ENCODE measurements at places on chromosomes 7 and 10.

DNA sequence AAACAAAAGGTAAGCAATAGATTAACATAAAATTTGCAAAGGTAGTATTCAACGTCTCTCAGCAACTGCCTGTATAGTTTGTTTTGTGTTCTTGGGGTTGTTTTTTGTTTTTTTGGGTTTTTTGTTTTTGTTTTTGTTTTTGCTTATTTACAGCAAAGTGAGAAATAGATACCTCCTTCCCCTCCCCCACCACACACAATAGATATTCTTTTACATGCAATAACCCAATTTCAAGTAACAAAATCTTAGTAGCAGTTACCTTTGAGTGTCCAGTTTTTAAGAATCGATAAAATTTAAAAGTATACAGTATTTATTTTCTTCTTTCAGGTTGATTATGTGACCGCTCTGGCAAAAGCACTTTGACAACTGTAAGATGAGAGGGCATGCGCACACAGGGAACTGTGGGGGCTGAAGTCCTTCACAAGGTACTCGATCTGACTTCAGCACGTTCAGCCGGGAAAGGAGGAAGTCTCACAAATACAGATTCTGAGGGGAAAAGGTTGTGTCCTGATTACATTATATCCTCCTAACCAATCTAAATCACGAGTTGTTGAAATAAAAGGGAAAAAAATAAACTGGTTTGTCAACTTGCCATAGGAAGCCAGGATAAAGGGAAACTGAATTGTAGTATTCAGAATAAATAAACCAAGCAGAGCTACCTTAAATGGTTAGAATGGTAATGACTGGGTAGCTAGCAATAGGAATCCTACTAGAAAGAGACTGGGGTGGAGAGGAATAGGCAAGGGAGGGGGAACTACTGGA is 47.8 kb downstream of the CPEB3 start:
- DNase-seq, result peak; percentile 34

DNA sequence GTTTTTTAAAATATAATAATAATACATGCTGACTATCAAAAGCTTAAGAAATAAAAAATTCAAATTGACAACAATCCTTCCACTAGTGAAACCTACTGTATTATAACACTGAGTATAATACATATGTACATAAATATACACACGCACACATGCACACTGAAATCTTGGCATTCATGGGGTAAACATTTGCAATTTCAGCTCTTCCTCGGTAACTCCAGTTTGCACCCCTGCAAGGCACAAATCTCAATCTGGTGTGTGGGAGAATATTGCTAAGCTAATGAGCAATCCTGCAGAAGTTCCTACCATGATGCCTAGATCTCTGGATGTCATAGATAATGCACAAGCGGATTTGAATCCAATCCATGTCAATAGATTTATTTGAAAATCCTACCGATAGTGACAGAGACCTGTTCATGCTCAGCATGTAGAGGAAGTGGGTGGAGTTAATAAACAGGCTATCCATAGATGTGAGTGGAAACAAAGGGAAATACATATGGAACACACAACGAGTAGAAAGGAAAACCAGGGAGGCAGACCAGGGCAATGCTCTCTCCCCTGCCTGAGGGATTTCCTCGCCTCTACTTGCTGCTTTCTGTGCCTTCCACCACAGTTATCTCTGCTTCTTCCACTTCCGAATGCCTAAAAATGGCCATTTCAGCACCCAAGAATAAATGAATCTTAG is 38.1 kb upstream of the LANCL2 start:
- no peak for DNase-seq

GRCh38 chr10:114635101-114635500 is 23.0 kb downstream of the ABLIM1 start:
- DNase-seq, result no peak

DNA sequence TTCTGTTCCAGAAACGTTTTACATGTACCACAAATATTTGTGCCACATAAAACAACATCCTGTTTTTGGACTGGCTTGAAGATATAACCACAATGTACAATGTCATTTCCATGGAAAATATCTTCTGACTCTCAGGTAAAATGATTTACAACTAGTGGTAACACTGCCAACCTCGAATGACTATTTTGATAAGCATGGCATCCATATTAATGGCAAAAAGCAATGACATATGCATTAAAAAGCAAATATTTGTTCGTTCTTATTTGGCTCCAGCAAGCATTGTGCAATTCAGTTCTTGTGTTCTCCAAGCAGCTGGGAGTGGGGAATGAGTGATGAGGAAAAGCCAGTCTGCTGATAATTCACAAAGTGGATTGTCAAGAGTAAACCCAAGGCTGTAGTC is 289.0 kb downstream of the PLXDC2 start:
- no peak for DNase-seq

- DNase-seq, result no peak
These were observed 258.7 kb downstream of the ZMYND11 start for GRCh38 chr10:393787-394438.

DNA sequence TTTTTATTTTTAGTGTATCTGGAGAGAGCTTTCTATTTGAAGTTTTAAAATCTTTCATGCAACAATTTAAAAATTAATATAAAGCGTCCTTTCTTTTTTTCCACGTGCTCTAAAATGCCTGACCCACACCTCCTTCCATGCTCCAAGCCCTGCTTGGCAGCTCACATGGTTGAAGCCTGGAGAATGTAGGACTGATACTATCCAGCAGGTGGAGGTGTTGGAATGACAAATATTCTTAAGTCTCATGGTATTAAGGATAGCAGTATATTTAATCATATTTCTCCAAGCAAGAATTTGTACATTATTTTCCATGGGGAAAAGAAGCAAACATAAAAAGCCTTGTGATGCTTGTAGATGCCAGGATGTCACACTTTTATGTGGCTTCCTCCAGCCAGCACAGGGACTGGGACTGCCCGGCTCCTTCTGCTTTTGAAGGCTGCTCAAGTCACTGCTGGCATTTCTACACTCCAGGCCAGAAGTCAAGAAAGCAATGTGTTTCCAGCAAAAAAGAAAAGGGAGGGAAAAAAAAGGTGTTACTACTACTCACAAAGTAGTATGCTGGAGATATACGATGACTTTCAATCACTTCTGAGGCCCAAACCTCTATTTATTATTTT is 49.7 kb downstream of the BZW2 start:
- DNase-seq, result no peak

GRCh38 chr10:112215342-112215774 is 31.8 kb upstream of the GPAM start:
- no peak for DNase-seq

DNA sequence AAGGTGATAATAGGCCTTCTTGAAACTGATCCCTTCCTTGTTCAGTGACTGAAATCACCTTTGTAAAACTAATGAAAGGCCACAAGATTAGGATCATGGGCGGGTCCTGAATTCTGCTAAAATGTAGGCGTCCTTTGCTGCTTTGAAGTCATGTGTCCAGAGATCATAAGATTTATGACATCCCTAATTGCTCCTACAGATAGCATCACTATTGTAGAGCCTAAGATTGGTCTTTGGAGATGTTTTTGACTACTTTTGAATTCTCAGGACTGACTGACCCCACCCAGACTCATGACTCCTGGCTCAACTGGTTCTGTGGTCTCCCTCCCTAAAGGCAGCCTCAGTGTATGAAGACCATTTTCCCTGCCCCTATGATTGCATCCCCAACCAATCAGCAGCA is 322.6 kb upstream of the SEMA3D start:
- DNase-seq, result no peak

GRCh38 chr10:36141856-36142560 is 499.9 kb upstream of the FZD8 start:
- no peak for DNase-seq

DNA sequence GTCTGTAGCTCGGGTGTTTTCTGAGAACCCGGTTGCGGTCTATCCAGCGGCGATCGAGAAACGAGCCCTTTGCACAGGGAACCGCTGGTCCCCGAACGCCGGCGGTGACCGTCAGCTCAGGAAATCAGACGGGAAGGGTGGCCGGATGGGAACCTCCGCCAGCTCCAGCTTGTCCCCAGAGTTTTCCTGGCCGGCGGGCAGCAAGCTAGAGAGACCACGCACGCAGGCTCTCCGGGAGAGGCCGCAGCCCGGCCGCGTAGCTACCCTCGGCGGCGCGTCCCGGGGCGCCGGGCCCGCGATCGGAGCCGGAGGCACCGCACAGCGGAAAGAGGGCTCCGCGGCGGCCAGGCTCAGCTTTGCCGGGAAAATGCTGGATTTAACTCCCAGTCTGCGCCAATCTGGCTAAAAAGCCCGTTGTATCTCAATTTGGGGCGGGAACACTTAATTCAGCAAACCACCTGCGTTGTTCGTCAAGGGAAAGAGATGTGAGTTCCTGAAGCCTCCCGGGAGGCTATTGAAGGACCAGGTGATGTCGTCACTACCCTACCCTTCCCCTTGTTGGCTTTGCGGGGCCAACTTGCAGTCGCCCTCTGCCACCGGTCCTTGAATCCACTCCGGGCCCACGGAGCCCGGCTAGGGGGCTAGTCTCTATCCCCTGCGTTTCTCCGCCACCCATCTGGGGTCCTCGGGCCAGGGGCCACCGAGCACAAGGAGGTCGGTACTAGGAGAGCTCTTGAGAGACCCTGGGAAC is 859 bp upstream of the CH25H start:
- no peak for DNase-seq

DNA sequence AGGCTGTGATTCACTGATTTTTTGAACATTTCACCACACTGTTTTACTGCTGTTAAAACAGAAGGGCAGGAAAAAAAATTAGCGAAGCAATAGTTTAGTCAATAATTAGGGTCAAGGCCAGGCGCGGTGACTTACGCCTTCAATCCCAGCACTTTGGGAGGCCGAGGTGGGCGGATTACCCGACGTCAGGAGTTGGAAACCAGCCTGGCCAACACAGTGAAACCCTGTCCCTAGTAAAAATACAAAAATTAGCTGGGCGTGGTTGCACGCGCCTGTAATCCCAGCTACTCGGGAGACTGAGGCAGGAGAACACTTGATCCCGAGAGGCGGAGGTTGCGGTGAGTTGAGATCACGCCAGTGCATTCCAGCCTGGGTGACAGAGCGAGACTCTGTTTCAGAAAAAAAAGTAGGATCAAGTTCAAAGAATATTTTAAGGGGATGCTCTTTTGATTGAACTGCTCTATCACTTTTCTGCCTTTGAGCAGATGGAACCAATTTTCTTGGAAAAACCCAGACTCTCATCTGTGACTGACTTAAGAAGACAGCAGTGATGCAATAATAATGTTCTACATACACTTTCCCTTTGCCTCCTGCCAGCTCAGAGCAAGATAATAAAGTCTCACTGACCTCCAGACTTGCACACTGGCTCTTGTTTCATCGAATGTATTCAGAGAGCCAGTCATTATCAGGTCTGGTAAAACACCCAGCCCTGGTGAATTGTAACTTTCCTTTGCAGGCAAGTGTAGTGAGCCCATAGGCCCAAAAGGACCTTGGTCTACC is 1.6 kb upstream of the PPA1 start:
- no peak for DNase-seq

- DNase-seq, result no peak
These were observed 354.1 kb downstream of the TNS3 start for GRCh38 chr7:47227762-47228177.

DNA sequence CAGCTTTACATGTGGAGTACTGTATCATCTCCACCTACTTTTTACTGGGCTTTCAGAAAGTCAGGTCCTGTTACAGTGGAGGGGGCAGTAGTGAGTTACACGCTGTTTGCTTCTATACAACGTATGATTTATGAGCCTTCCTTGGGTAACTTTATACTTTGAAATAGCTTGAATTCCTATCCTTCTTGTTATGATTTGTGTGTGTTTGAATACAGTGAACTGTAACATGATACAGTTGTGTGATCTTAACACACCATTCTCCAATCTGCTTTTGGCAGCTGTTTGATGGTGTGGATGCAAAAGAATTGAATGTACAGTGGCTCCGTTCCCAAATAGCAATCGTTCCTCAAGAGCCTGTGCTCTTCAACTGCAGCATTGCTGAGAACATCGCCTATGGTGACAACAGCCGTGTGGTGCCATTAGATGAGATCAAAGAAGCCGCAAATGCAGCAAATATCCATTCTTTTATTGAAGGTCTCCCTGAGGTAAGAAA is 41.7 kb downstream of the SP8 start:
- peak; percentile 24 for DNase-seq

- no peak for DNase-seq
These were observed 661.9 kb downstream of the SORCS1 start for GRCh38 chr10:106502641-106503040.

- no peak for DNase-seq
These were observed 2.6 kb upstream of the MYL7 start for GRCh38 chr7:44143646-44144250.

DNA sequence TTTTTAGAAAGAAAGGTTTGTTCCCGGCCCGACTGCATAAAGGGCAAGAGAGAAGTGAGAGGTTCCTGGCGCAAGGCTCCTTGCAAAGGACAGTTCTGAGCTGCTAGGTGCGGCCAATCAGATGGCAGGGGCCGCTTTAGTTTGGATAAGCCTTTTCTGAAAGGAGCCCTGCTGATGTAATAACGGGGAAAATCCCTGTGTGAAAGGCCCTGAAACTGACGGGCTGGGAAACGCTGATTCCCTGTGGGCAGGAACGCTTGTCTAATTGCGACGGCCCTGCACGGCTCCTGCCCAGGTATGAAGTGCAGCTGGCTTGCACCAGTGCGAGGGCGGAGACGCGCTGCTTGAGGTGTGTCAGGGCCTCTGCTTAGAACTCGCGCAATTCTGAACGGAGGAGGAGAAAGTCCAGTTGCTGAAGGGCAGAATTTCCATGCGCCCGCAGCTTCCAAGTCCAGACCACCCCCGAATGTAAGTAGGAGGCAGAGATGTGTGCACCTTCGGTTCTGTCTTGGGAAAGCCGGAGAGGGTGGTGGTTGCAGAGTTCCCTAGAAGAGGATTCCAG is 30.5 kb downstream of the TACC2 start:
- peak; percentile 17 for DNase-seq

- no peak for DNase-seq
These were observed 3.1 kb downstream of the ANKRD22 start for GRCh38 chr10:88848499-88848898.

DNA sequence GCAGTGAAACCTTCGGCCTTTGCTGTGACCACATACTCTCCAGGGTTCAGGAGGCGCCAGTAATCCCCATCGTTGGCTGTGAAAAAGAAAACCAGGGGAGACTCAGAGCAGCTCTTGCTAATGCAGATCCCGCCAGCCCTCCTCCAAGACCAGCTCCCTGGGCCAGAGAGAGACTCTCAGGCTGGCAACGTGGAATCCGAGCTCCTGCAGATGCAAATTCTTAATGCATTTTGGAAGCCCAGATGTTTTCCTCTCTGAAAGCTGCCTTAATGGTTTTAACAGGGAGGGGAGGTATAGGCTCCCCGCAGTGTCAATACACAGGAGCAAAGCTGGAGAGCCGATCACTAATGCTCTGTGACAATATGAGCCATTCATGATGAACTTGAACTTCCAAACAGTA is 80.8 kb downstream of the GPR26 start:
- no peak for DNase-seq

- DNase-seq, result peak; percentile 54
These were observed 53.9 kb downstream of the SYPL1 start for GRCh38 chr7:106057962-106058927.

GRCh38 chr7:16975712-16976111 is 93.9 kb upstream of the AGR3 start:
- no peak for DNase-seq

Measured in NCI-H2107 (cell line).